Right ventricle myocardium superior (tissue), 1 donor: ENCODE measurements at places on chromosomes 5 and 9.

DNA sequence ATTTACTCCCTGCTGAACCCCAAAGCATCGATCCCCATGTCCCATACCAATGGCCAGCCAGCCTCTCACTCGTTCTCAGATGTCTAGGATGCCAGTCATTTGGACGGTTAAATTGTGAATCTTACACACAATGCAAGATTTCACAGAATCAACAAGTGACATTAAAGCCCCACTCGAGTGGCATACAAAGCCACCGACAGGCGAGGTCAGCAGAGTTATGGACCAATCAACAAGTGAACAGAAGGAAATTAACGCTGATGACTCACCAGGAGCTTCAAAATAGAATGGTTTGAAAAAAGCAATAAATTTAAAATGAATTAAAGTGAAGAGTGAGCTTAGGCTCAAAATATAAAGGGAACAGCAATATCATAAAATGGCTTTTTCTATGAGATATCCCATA lies 8.2 kb upstream of the RUFY1 start:
- DNase-seq = no peak

DNA sequence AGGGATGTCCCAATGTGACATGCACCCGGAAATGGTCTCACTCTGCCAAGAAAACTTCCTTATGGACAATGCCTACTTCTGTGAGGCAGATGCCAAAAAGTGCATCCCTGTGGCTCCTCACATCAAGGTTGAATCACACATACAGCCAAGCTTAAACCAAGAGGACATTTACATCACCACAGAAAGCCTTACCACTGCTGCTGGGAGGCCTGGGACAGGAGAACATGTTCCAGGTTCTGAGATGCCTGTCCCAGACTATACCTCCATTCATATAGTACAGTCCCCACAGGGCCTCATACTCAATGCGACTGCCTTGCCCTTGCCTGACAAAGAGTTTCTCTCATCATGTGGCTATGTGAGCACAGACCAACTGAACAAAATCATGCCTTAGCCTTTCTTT lies 37.6 kb upstream of the CCDC152 start:
- no peak for DNase-seq

GRCh38 chr5:32127711-32128110 lies 46.4 kb downstream of the GOLPH3 start:
- no peak for DNase-seq

GRCh38 chr5:78268356-78268755 lies 26.1 kb downstream of the AP3B1 start:
- DNase-seq = no peak

GRCh38 chr5:5967944-5968343 lies 410.4 kb downstream of the MED10 start:
- no peak for DNase-seq

DNA sequence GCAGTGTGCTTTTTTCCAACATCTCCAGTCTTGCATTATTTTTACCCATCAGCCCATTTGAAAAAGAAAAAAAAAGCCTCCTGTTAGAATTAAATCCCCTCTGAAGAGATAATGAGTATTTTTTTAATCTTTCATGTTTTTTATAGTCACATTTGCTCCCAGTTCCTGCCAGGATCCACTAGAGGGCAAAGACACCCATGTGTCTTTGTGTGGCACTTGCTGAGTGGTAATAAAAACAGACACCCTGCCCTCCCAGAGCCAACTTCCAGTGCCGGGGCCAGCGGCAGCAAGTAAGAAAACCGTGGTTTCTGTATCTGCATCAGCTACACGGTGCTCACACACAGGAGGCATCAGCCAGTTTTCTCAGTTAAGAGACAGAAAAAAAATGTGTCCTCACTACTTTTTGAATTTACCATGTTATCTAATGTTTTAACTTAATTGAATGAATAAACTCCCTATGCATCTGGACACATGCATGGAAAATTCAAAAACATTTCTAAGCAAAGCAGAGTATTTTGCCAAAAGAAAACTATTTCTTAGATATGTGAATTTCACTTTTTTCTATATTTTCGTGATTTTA lies 70.2 kb upstream of the PLEKHG4B start:
- no peak for DNase-seq

DNA sequence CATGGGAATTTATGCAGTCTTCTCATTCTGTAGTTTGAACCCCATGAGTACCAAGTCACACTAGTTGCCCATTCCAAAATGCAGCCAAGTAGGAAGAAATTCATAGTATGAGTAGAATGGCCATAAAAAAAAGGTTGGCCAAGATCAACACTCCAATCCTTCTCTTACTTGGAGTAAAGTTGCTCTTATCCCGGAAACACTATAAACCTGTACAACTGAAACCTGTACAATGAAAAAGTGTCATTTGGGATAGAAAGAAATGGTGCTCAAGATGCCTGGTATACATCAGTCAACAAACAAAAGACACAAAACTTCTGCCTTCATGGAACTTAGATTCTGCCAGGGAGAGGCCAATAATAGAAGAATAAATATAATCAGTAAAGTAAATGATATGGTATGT lies 325.0 kb downstream of the NFIB start:
- DNase-seq = no peak

DNA sequence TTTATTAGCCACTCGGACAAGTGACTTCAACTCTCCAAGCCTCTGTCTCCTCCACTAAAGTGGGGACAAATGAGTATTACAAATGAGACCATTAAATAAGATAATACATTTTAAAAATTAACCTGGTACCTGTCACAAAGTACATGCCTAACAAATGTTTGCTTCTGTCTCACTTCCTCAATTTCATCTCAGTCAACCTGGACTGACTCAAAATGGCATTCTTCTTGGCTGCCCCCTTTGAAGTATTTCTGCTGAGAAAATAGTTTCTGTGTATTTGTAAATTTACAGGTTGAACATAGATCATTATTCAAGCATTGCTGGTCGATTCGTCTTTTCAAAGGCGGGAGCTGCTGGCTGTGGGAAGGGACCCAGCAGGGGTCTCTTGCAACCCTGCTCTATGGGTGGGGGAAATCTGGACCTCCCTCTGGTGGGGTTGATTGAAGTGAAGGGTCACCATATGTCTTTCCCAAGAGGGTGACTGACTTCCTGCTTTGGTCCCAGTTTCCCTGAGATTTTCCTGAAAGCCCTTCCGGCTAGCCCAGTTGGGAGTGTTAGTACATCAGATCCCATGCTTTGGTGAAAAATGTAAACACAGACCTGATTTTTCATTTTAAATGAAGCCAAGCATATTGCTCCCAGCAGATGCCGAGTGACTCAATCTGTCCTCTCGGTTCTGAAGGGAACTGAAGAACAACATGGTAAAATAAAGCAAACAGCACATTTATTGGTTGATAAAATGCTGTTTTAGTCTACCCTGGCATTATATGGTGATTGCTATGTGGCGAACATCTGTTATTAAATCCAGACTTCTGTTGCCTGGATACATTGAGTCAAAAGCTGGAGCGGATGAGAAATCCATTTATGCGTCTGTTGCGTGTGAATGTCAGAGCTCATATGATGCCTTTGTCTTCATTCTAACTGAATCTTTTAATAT lies 73.0 kb downstream of the KCNIP1 start:
- DNase-seq = no peak

DNA sequence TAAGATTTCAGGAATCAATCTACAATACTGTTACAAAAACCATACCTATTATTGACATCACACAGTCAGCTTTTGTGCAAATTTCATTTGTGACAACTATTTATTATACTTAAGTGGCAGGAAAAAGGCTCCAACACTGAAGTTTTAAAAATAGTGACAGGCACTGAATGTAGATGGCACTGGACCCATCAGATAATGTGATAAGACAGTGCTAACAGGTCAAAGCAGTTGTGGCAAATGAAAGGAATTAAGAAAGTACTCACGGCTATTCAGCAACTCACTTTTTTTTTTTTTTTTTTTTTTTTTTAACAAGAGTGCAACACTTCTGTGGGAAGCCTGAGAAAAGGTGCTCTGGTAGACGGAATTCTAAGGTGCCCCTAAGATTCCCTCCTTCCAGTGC lies 115.0 kb upstream of the MEF2C start:
- DNase-seq = no peak

- no peak for DNase-seq
Measured at GRCh38 chr5:113901718-113902117, 388.2 kb downstream of the YTHDC2 start.

DNA sequence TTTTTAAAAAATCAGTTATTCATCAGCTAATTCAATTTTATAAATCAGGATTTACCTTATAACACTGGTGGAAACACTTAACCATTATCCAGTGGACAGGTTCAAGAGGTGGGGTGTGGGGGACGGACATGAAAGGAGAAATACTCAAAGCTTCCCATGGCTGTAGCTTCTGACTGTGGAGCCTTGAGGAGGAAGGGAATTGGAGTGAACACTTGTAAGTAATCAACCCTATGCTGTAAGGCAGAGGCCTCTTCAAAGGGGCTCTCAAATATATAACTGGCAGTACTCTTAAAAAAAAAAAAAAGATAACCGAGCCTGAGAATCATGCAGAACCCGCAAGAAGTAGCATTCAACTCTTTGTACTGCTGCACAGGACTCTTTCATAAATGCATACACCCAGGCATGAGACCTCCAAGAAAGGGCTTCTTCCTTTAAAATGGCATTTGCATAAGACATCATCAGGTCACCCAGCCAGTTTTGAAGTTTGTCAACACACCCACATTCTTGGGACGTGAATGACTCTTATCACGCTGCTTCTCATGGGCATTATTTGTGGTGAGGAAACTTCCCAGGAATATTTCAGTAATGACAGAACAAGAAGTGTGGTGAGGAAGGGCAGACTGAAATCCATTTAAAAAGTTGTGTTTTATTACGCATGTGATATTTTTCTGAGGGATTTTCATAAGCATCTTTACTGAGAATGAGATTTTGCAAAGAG lies 8.1 kb downstream of the OSMR start:
- DNase-seq = no peak

- DNase-seq = no peak
Measured at GRCh38 chr9:94956731-94957130, 230.2 kb downstream of the AOPEP start.

- no peak for DNase-seq
Measured at GRCh38 chr5:149323621-149324205, 21.6 kb upstream of the GRPEL2 start.

DNA sequence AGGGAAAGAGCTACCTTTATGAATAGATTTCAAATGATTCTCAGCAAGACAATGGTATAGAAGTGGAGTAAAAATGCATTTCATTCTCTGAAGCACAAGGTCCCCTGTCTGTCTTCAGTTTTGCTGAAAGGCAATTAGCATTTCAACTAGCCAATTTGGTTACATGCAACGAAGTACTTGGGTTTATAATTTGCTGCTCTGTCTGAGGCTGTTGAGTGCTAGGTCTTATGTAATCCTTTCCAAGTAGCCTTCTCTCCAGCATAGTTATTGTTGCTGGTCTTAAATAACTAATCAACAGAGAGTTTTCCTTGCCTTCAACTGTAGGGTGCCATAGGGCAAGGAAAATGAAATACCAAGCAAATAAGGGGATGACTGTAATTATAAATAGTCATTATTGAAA lies 4.5 kb downstream of the ADGRV1 start:
- DNase-seq = no peak

- DNase-seq = no peak
Measured at GRCh38 chr5:52743970-52744369, 43.7 kb upstream of the ITGA1 start.

- DNase-seq = no peak
Measured at GRCh38 chr9:79006546-79006945, 565.2 kb upstream of the TLE4 start.

GRCh38 chr9:18268381-18268780 lies 205.6 kb upstream of the ADAMTSL1 start:
- DNase-seq = no peak

GRCh38 chr5:7970816-7971215 lies 101.9 kb downstream of the MTRR start:
- no peak for DNase-seq

DNA sequence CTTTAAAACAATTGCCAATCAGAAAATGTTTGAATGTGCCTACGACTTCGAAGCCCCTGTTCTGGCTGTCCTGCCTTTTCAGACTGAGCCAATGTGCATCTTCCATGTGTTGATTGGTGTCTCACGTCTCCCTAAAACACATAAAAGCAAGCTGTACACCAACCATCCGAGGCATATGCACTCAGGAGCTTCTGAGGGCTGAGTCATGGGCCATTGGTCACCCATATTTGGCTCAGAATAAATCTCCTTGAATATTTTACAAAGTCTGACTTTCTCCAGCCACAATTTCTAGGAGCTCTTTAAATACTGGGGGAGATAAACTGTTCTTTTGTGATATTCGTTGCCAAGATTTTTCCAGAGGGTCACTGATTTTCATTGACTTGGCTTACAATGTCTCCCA lies 53.9 kb downstream of the C9orf57 start:
- no peak for DNase-seq

DNA sequence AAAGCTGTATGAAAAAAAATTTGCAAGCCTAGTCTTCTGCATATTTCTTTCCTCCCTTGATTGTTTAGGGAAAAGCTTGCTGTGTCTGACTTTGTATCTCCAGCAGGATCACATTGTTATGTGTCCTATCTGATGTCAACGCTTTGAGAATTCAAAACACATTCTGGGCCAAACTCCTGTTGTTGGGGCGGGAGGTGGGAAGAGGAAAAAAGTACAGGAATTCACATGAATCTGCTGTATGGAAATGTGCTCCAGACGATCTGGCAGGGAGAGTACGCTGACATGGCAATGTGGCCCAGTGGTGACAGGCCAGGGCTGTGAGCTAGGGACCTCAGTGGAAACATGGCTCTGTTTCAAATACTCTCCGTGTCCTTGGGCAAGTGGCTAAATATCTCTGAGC lies 87.4 kb upstream of the GNA14 start:
- peak; percentile 42 for DNase-seq

- DNase-seq = peak; percentile 85
Measured at GRCh38 chr9:14693251-14693861, at the start of gene ZDHHC21. ZDHHC21 (minus strand) TSS chr9:14693432; CDS start chr9:14674340, 19,092 bp downstream.

DNA sequence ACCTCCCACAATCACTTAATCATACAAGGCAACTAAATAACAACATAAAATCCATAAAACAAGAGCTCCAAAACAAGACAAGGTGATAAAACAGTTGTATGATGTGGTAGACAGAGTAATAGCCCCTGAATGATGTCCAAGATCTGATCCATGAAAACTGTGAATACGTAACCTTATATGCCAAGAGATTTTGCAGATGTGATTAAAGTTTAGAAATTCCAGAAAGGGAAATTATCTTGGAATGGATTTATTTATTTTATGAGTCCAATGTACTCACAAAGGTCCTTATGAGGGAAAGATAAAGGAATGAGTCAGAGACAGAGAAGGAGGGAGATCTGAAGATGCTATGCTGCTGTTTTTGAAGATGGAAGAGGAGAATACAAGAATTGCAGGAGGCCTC lies 1775.7 kb upstream of the C9orf72 start:
- no peak for DNase-seq

DNA sequence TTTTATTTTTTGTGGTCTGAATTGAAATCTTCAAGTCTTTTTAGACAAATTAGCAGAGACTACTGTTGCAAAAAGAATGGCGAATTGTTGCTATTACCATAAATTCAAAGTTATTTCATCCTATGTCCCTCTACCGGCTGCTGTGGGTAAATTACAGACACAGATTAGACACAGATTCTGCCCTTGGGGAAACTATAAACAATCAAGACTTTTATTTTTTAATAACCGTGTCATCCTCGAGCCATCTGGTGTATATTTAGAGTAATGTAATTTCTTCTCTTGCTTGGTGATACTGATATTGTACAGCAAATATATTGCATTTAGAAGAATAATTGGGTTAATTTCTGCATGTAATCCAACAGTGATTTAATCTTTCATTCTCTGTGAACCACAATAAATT lies 228.0 kb upstream of the ADAMTSL1 start:
- DNase-seq = no peak
